ENCODE measurements at places on chromosomes 12 and 14.

DNA sequence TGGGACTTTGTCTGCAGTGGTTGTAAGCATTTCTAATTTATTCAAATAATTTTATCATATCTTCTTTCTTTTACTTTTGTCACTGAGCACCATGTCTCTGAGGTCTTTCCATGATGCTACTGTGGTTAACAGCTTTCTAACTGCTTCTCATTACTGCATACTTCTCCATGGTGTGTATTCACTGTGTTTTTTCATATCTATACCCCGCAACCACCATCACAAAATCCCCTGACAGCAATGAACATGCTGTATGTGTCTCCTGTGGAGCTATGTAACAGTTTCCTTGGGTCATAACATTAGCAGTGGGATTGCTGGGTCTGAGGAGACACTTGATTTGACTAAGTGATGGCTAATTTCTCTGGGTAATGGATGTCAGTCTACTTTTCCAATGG lies 29.2 kb upstream of the CHST11 start:
- no peak for DNase-seq

GRCh38 chr14:31785574-31785973 lies 224.4 kb downstream of the NUBPL start:
- no peak for DNase-seq

- no peak for DNase-seq
Observed at GRCh38 chr12:112751844-112752243, 39.7 kb upstream of the RPH3A start.

DNA sequence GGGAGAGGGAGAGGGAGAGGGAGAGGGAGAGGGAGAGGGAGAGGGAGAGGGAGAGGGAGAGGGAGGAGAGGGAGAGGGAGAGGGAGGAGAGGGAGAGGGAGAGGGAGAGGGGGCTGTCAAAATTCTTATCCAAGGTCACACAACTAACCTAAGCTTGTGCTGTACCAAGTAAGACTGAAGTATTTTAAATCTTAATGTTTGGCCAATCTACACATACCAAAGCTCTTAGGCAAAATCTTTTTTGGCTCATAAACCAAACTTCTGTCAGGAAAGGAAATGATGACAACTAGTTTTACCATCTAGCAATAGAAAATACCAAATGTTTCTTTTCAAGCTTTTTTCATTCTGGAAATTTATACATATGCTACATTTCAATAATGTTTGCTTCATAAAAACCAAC lies 33.8 kb downstream of the CCDC38 start:
- no peak for DNase-seq

DNA sequence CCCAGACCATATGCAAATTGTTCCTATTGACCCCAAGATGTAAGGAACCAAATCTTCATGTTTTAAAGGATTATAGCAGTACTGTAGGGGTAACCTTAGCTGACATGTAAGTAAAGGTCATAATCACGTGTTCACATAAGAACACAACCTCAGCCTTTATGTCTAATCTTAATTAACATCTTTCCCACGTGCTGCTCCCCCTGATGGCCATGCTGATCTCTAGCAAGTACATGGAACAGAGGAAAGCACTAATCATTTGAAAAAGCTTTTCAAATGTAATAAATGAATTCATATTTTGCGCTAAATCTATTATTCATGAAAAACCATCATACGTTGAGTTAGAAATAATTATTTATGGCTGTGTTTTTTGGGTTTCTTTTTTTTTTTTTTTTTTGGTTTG lies 30.5 kb upstream of the ITPR2 start:
- DNase-seq, result no peak

DNA sequence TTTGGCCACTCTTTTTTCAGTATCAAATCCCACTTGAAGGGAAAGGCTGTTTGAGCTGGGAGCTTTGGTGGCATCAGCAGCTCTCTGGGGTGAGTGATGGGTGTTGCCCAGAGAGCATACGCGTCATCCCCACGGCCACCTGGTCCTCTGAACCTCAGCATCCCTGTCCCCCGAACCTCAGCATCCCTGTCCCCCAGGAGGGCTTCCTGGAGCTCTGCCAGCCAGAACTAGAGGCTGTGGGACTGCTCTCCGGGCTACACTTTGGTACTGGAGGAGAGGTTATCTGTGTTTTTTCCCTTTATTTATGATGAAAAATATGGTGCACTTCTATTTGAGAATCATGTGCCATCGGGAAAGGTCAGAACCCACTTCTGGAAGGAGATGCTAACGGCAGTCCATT lies 131.5 kb upstream of the RTL1 start:
- peak; percentile 28 for DNase-seq

DNA sequence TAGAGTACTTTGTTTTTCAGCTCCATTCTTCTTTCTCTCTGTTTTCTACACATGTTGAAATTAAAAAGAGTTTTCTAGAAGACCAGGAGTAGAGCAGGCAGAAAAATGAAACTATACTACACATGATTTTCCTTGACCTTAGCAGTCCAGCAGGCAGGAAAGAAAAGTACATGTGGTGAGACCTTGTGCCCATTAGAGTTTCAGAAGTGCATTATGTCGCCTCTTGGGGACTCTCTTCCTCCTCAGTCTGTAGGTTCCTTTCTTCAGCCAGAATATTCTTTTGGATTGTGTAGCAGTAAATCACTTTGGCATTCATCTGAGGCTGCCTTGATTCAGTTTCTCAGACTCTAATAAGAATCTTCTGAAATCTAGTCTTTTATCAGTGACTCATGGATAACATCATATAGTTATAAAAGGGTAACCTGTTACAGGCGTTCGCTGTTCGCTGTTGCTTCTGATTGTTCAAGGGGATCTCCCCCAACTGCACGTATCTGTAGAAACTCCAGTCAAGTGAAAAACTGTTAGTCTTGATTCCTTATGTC lies 161.8 kb downstream of the ANO4 start:
- DNase-seq, result no peak

DNA sequence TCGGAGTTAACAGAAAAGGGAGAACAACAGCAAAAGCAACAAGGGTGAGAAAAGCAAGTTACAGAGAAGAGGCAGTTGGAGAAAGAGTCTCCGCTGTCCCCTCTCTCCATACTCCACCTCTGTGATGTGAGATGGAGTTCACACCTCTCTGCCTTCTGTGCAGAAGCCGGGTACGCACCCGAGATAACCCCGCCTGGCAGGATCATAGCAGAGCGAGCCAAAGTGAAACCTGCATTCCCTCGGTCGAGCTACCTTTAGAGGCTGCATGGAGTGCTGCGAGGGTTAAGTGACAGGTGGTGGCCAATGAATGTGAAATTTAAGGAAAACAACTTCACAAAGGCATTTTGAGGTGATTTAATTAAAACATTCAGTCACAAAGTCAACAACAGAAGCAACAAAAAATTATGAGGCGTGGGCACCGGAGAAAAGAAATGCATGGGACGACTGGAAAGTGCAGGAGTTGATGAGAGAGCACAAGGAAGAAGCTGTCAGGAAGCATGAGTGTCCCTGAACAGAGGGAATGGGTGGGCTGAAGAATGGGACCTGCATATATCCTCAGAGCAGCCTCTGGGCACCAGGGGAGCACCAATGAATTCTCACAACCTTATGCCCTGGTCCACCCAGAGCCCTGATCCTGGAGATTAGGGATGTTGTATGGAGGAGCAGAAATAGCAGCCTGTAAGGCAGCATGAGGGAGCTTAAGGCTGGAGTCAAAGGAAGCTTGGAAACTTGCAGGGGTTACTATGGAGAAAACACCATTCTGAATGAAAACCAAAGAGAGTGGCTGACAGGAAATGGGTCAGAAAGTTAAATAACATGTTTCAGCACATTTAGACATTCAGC lies 208.3 kb downstream of the EMP1 start:
- no peak for DNase-seq

DNA sequence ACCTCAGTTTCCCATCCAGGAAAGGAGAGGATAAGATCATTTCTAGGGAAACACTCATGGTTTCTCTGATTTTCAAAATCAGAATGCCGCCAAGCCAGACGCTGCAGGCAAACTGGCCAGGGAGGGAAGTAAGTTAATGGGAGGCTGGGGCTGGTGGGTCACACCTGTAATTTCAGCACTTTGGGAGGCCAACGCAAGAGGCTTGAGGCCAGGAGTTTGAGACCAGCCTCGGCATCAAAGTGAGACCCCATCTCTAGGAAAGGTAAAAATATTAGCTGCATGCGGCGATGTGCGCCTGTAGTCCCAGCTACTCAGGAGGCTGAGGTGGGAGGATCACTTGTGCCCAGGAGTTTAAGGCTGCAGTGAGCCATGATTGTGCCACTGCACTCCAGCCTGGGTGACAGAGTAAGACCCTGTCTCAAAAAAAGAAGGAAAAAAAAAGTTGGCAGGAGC lies 587 bp downstream of the SELPLG start:
- no peak for DNase-seq

GRCh38 chr14:65604936-65605335 lies 192.4 kb downstream of the FUT8 start:
- no peak for DNase-seq

- no peak for DNase-seq
Observed at GRCh38 chr12:89674326-89674942, 34.2 kb downstream of the ATP2B1 start.

DNA sequence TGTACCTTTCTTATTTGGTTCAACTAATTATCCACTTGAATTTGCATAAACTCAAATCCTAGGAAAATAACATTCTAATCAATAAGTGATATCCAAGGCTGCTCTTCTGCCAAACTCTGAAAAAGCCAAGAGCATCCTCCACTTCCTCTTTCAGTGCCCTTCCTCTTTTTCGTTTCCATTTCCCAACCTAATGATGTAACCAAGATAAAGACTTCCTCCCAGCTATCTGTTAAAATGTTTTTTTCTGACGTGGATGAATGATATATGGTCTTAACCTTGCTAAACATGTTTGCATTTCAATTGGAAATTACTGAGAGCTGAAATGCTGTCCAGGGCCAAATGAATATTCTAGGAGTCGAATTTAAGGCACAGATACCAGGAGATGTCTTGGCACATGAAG lies 459.5 kb upstream of the PDE3A start:
- no peak for DNase-seq
